Choroid plexus epithelial cell (primary cell): ENCODE measurements at places on chromosomes 6 and 20.
A peak's percentile ranks its signal among the peaks of the same experiment; 100 is the strongest.

DNA sequence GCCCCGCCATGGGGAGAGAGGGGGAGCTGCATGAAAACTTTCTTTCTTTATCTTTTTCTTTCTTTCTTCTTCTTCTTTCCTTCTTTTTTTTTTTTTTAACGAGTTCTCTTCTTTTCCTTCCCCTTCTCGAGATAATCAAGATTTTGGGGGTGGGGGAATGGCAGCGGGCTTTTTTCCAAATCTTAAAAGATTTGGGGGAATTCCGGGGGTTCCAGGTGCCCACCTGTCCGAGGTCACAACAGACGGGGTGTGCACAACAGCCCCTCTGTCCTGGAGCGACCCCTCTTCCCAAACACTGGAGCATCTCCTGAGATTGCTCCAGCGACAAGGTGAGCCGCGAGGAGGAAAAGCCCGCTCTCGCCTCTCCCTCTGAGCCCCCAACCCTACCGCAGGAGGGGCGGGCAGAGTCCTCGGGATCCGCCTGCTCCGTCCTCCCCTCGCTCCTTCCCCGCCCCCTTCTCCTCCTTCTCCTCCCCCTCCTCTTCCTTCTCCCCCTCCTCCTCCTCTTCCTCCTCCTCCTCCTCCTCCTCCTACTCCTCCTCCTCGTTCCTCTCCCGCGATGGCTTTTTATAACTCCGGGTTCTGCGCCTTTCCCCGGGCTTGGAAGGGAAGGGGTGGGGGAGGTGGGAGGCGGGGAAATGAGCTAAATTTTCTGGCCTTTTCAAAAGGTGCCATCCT lies 689 bp upstream of the KCNB1 start:
- DNase-seq: no peak

- no peak for DNase-seq
These were observed 42.8 kb upstream of the TAF8 start for GRCh38 chr6:42007286-42008137.

GRCh38 chr6:34057790-34058189 lies 88.1 kb downstream of the GRM4 start:
- DNase-seq: no peak

DNA sequence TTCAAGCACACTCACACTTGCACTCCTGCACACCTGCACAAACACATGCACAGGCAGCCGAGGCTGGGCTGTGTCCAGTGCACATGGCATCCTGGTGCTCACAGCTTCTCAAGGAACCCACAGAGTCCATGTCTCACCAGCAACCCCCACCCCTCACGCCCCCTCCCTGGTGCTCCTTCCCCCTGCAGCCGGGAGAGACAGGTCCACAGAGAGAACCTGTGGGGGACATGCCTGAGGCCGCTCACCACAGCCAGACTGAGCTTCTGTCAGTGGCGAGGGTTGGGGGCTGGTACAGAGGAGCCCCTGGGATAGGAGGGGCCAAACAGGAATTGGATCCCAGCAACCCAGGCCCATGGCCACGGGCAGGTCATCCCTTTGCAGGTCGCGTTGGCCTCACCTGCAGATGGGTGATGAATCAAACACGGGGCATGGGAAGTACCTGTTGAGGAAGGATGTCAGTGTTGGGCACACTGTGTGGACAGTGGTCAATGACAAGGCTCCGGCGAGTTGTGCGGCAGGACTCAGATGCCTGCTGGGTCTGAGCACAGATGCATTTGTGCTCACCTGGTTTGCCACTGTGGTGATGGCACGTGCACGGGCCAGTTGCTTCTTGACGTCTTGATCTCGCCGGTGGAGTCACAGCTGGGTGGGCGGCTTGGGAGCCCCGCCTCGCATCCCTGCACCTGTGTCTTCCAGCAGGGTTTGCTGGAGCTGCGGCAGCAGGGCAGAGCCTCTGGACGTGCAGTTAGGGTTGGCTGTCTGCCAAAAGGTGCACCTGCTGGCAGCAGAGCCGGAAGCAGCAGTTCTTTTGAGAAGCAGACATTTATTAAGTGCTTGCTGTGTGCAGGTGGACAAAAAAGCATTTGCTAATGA lies 113.0 kb downstream of the ERMARD start:
- DNase-seq: no peak

DNA sequence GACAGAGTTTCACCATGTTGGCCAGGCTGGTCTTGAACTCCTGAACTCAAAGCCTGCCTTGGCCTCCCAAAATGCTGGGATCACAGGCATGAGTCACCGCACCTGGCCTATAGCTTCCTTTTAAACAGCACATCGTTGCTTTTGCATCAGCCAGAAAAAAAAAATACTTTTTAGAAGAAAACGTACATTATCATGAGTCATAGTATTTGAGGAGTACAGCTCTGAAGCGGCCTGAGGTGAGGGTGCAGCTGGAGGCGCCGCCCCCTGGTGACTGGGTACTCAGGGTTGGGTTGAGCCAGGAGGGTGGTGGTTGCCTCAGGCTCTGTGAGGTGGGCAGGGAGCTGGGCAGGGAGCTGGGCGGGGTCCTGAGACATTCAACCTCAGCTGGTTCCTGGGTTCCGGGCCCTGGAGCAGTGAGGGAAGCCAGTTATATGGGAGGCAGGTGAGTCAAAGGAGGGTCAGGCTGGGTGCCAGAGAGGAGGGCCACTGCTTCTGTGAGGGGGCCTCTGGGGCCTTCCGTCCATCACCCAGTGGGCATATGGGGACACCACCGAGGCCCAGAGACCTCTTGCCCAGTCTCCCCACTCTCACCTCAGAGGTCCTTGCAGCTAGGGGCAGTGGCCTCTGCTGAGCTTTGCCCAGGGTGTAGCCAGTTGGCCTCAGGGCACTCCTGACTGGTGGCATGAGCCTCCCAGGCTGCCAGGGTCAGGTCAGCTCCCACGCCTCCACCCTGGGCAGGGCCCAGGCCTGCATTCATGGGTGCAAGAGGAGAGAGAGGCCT lies 11.7 kb upstream of the ID1 start:
- DNase-seq: peak; percentile 85

DNA sequence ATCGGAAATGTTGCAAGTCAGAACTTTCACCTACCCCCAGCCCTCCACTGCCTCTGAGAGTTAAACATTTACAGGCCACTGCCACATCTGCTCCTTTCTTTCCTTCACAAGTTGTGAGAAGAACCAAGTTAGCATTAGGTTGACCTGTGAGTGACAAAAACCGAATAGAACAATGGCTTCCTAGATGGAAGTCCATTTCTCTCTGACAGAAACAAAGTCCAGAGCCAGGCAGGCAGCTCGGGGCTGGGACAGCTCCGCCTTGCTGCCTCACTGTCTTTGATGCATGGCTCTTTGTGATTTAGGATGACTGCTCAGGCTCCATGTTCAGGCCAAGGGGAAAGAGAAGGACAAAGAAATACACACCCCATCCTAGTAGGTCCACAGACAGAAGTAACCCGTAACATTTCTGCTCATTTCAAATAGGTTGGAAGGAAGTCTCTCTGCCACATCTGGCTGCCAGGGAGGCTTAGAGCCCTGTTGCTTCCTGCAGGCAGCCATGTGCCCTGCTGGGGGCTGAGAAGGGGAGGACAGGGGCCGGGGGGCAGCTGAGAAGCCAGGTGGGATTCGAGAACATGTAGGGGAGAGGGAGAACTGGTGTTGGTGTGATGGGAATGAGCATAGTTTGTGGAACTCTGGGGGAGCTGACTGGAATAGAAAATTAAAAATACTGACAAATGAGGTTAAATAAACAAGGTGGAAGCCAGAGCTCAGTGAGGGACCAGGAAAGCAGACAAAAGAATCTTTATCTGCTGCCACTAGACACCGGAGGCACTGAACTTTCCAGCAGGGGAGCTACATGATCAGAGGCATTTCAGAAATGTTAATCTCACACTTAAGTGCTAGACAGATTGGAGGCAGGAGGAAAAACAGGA lies 19.5 kb upstream of the IER3 start:
- peak; percentile 80 for DNase-seq

- no peak for DNase-seq
These were observed 83.6 kb upstream of the CHD6 start for GRCh38 chr20:41701588-41702348.

GRCh38 chr6:77403424-77403823 lies 59.9 kb downstream of the HTR1B start:
- peak; percentile 50 for DNase-seq

DNA sequence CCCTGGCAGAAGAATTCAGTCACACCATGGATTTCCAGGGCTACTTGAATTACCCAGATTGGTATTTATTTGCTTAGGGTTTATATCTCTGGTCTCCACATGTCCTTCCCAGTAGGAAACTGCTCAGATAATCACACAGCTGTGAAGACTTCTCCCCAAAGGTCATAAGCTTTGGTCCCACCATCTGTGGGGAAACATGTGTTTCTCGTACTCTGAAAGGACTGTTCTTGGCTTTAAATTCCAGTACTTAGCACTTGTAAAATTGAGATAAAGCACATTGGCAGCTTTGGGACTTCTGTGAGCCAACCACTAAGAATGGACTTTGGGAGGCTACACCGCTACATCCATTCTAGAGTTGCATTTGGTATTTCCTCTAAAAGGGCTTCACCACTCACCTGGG lies 205.3 kb upstream of the FOXA2 start:
- DNase-seq: no peak

GRCh38 chr20:22383156-22383555 lies 201.2 kb downstream of the FOXA2 start:
- peak; percentile 44 for DNase-seq

- no peak for DNase-seq
These were observed 107.6 kb downstream of the SLC24A3 start for GRCh38 chr20:19320005-19320404.

DNA sequence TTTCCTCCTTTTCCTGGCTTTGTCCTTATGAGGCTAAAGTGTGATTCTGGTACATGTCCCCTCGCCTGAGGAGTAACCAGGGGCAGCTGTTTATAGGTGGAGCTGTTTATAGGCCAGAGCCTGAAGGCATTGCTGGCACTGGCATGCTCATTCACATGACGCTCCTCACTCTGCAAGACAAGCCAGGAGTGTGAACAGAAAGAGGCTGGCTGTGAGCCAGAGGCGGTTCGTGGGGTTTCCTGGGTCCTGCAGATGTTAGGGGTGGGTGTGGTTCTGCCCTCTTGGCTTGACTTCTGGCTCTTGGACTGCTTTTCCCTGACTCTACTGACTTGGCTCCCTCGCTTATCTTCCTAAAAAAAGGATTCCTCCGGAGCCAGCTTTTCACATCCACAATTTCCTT lies 12.8 kb upstream of the MDFI start:
- peak; percentile 48 for DNase-seq

- DNase-seq: no peak
These were observed 212.3 kb downstream of the ERMARD start for GRCh38 chr6:169963581-169964297.

DNA sequence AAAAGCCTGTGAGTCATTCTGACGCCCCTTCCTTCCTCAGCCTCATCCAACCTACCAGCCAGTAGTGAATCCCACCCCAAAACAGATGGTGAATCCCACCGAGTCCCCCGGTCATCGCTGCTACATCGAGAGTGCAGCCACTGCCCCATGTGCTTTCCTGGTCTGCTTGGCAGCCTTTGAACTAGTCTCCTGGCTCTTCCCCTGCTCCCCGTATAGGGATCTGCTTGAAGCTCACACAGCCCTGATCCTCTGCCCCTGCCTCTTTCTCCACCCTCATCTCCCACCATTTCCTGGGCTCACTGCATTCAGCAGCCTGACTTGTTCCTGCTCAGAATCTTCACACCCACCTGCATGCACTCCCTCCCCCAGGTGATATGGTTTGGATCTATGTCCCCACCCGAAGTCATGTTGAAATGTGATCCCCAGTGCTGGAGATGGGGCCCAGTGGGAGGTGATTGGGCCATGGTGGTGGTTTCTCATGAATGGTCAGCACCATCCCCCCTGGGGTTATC lies 14.6 kb downstream of the SYNJ2 start:
- no peak for DNase-seq

- peak; percentile 52 for DNase-seq
These were observed 35.9 kb upstream of the FAM50B start for GRCh38 chr6:3813150-3813780.

DNA sequence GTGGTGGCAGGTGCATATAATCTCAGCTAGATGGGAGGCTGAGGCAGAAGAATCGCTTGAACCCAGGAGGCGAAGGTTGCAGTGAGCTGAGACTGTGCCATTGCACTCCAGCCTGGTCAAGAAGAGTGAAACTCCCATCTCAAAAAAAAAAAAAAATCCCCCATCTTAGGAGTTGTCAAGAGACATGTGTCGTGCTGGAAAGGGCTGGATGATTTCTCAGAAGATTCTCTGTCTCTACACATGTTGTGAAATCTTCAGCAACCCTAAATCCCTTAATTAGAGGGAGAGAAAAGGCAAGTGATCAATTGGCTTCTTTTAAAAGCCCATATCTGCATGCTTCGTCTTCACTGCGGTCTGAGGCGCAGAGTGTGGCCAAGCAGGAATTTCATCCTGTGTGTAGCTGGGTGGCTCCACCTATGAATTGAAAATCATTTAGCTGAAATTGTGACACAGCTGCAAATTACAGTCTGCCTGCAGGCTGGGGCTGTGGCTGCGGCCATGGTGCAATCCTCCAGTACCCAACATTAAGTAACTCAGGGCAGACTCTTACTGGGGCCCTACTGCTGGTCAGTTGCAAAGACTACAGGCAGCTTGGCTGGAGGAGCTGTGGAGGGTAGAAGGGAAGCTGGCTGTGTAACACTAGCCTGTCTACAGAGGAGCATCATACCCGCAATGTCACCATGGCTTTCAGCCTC lies 3.2 kb upstream of the TGM3 start:
- DNase-seq: no peak

DNA sequence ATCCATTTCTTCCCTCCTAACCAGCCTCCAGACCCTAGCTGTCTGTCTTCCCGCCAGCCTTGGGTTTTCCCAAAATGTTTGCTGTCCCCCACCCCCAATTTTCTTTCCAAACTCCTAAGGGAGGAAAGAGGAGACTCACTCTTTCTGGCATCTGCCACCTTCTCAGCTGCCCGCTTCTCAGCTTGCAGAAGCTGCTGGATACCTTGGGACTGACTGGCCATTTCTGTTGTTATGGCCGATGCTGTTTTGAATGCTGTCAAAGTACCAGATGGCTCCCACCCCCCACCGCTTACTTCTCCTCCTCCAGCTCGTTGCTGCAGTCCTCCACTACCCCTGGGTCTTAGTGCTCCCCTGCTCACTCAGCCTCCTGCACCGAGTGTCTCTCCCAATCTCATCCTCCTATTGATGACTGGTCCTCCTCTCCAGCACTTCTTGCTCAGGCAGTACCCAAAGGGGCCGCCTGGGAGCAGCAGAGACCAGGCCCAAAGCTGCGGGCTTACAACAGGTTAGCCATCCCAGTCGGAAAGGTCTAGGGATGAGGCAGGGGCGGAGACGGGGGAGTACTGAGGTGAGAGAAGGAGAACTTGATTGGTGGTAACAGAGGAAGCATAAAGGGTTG lies at the start of gene ATP6V1G2:
ATP6V1G2 (minus strand) TSS at position 270 of the 619 bp plus-strand sequence; CDS start at position 221, 49 bp downstream.
- DNase-seq: peak; percentile 98

GRCh38 chr20:50263831-50264230 lies 73.2 kb downstream of the CEBPB start:
- DNase-seq: no peak

DNA sequence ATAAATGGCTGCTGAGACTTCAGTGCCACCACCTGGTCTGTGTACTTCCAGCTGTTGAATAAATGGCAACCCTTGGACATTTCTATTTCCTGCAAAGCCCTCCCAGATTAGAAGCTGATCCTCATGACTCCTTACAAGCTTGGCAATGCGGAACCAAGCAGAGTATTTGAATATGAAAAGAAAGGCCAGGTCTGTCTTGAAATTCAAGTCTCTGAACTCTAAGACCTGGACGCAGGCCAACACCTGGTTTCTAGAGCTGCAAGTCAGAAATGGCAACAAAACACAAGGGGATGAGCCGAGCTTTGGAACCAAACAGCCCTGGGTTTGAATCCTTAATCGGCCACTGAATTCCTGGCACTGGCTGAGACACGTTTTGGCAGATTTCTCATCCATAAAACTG lies 353.4 kb downstream of the PTPRT start:
- DNase-seq: no peak

- DNase-seq: peak; percentile 45
These were observed 235.9 kb downstream of the BTBD3 start for GRCh38 chr20:12153628-12154027.

GRCh38 chr20:39960522-39961428 lies 728.3 kb downstream of the MAFB start:
- DNase-seq: no peak
